Aorta (tissue), 5 donors: ENCODE measurements at places on chromosomes 13 and 19. TPM values are rescaled to one million over a fixed set of nuclear protein-coding genes. Genes with fewer than 3 reads are reported as not detected.

Gene FCHO1
- total RNA-seq = 2.9 TPM

Gene SIGLEC12
- 2.0 TPM for total RNA-seq

Gene CEACAM5
- total RNA-seq = 0.30 TPM

Gene TMEM221
- not detected for total RNA-seq

Gene ACTMAP
- total RNA-seq = 6.1 TPM
